ENCODE measurements at places on chromosomes 3 and 15. TPM values are rescaled to one million over a fixed set of nuclear protein-coding genes. Genes with fewer than 3 reads are reported as not detected.

- H3K4me3 ChIP-seq, result no peak overlapping the region
- H3K27ac ChIP-seq, result no peak overlapping the region
- no peaks in the 10 kb centered on the region for H3K36me3 ChIP-seq
- H3K4me1 ChIP-seq, result no peaks in the 10 kb centered on the region
Measured at GRCh38 chr15:80234883-80235282, 17.1 kb downstream of the CTXND1 start.

DNA sequence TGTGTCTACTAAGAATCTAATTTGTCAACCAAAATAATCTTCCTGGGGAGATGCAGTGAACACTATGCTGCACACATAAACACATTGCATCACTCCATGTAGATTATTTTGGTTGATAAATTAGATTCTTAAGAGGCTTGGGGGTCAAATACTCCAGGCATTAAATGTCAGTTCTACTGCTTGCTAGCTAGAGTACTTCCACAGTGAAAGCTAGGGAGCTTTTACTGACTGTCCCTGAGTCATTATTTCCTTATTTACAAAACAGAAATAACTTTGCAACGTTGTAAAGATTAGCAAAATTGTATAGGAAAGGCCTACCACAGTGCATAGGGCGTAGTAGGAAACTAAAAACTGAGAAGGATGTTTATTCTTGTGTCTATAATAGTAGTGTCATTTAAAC, 12.9 kb upstream of the TMC3 start:
- H3K27me3 ChIP-seq, result no peaks in the 10 kb centered on the region
- H3K4me3 ChIP-seq, result no peak overlapping the region
- no peaks in the 10 kb centered on the region for H3K36me3 ChIP-seq
- peak overlapping the region; percentile 47 for H3K27ac ChIP-seq
- no peak for DNase-seq

DNA sequence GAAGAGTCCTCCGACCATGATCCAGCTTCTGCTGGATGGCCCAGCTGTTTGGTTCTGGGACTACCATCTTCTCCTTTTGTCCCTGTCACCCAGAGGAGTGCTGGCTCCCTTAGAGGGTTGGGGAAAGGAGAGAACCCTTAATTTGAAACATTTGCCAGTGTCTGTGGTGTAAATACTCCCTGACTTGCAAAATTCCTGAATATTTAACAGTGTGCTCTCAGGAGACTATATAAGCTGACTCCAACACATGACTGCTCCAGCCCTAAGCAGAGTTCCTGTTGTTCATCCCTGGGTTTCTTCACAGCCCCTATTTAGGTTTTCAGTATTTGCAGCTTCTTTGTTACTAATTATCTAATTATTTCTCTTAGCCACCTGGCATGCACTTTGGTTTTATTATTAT, 133.1 kb downstream of the CPNE4 start:
- no peak for DNase-seq
- no peaks in the 10 kb centered on the region for H3K27me3 ChIP-seq
- no peaks in the 10 kb centered on the region for H3K36me3 ChIP-seq
- H3K4me1 ChIP-seq, result no peaks in the 10 kb centered on the region
- no peak overlapping the region for H3K4me3 ChIP-seq

DNA sequence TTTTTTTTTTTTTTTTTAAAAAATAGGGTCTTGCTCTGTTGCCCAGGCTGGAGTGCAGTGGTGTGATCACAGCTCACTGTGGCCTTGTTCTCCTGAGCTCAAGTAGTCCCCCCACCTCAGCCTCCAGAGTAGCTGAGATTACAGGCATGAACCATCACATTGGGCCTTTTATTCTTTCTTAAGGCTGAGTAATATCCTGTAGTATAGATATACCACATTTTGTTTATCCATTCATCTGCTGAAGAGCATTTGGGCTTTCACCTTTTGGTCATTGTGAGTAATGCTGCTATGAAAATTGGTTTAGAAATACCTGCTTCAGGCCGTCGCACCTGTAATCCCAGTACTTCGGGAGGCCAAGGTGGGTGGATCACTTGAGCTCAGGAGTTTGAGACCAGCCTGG, 42.6 kb downstream of the PAQR5 start:
- H3K27me3 ChIP-seq, result no peaks in the 10 kb centered on the region
- DNase-seq, result no peak
- H3K4me3 ChIP-seq, result no peak overlapping the region
- no peak overlapping the region for H3K27ac ChIP-seq

GRCh38 chr3:69110941-69111546, 11.4 kb downstream of the LMOD3 start:
- H3K4me1 ChIP-seq, result no peaks in the 10 kb centered on the region
- H3K36me3 ChIP-seq, result no peaks in the 10 kb centered on the region
- no peaks in the 10 kb centered on the region for H3K27me3 ChIP-seq

DNA sequence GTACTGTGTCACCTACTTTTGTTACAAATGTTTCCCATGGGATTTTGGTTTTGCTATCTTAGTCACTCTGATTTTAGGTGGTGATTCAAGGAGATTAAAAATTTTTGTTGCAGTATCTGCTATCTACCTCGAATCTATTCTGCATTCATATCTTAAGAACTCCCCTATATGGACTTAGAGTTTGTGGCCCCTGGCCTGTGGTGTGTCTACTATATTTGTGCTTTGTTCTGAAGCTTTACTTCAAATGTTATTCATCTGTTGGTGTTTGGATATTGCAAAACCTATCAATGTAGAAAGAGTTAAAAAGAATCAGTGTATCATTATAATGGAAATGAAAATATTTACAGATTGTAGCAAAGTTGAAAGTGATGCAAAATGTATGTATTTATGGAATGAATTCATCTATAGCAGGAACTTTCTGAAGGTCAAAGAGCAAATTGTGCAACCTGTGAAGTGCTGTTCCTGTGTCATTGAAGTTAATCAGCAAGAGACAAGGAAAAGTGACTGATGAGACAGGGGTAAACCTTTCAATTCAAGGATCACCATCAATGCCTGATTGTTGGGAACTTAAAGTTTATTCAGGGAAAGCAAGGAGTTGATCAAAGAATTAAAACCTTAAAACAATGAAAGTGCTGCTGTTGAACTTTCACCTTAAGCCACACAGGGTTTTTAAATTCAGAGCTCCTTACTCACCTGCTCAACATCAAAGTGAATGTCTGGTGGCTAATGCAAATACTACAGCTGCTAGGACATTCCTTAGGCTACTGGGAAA, 71.0 kb downstream of the SLMAP start:
- H3K27me3 ChIP-seq, result no peaks in the 10 kb centered on the region
- DNase-seq, result no peak
- no peak overlapping the region for H3K27ac ChIP-seq
- H3K36me3 ChIP-seq, result no peaks in the 10 kb centered on the region
- H3K4me1 ChIP-seq, result peaks cover 16% of the 10 kb centered on the region
- no peak overlapping the region for H3K4me3 ChIP-seq

DNA sequence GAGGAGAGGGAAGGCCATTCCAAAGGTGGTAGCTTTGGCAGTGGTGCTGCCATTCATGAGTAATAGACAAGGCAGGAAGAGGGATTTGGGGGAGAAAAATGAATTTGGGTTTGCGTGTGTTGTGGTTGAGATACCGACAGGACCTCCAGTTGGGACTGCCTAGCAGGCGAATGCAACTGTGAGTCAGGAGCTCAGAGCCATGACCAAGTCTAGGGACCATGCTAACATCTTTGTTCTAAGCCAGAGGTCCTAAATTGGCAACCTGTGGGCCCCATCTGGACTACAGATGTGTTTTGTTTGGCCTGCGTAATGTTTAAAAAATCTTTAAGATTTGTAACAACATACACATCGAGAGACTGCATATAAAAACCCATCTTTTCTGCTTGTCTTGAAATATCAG, 61.6 kb downstream of the SAMMSON start:
- H3K36me3 ChIP-seq, result no peaks in the 10 kb centered on the region
- no peak for DNase-seq
- H3K4me1 ChIP-seq, result no peaks in the 10 kb centered on the region
- H3K27me3 ChIP-seq, result no peaks in the 10 kb centered on the region
- no peak overlapping the region for H3K4me3 ChIP-seq
- no peak overlapping the region for H3K27ac ChIP-seq

DNA sequence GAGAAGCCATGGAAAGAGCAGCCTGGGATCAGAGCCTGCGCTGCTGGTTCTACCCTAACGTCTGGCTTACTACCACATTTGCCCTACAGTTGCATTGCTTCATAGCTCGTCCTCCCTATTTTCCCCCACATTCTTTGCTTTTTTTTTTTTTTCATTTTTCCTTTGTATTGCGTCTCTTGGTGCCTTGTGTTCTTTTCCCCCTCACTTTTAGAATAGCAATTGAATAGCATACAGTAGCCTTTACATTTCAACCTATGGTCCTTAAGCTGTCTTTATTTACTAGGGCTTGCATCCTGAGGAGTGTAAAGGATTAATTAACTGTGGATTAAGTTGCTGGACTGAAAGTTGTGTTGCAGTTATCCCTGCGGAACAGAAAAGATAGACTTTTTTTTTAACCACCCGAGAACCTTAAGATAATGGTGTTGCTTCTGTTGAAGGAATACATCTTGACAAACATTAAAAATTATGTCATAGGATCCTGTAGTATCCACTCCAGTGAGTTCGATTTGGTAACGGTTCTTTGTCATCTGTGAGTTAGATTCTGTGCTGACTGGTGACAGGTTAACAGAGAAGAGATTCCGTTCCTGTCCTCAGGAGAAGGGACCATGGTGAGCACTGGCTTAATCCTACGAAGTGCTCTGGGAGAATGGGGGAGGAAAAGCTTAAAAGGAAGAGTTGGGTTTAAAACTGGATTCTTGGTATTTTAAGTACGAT, 417.4 kb upstream of the NAALADL2 start:
- H3K27me3 ChIP-seq, result no peaks in the 10 kb centered on the region
- no peaks in the 10 kb centered on the region for H3K36me3 ChIP-seq
- H3K4me3 ChIP-seq, result peak overlapping the region; percentile 45
- H3K4me1 ChIP-seq, result peaks cover 4% of the 10 kb centered on the region

GRCh38 chr3:175735866-175736265, 876.7 kb downstream of the NAALADL2 start:
- H3K36me3 ChIP-seq, result no peaks in the 10 kb centered on the region
- DNase-seq, result no peak
- no peak overlapping the region for H3K27ac ChIP-seq

GRCh38 chr3:124648551-124648950, 81.7 kb upstream of the UMPS start:
- H3K27ac ChIP-seq, result no peak overlapping the region
- no peak for DNase-seq
- H3K4me1 ChIP-seq, result no peaks in the 10 kb centered on the region
- no peaks in the 10 kb centered on the region for H3K36me3 ChIP-seq

- DNase-seq, result no peak
- H3K4me3 ChIP-seq, result no peak overlapping the region
- H3K27ac ChIP-seq, result no peak overlapping the region
- H3K36me3 ChIP-seq, result no peaks in the 10 kb centered on the region
- H3K27me3 ChIP-seq, result no peaks in the 10 kb centered on the region
Measured at GRCh38 chr3:35320646-35321407, 318.5 kb upstream of the ARPP21 start.

DNA sequence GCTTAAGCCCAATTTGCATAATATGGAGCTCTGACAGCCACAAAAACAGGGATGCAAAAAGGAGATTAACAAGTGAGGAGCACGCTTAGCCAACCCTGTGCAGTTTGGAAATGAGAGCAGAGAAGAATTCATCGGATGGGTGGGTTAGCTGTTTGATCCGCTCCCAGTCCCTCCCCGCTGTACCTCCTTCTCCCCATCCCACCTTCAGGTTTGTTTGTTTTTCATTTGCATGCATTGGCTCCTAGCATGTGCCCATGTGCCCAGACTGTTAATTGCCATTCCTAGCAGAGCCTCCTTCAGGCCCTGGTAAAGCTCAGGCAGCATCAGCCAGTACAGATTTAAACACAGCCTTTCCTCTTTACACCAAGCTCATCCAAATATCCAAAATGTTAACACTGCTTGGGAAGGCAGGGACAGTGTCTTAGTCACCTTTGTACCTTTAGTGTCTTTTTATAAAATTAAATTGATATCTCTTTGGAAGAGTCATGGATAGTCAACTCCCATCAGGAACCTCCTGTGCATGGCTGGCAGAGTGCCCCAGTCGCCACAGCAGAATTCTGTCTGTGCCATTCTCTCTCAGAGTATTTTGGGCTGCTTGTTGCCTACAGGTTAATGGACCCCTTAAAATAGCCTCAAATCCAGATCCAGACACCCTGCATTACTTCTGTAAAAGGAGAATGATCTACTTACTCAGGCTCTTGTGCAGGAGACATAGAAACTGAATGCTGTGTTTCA, 244.2 kb downstream of the LSAMP start:
- no peaks in the 10 kb centered on the region for H3K36me3 ChIP-seq
- H3K4me1 ChIP-seq, result no peaks in the 10 kb centered on the region
- DNase-seq, result no peak
- no peak overlapping the region for H3K27ac ChIP-seq
- no peaks in the 10 kb centered on the region for H3K27me3 ChIP-seq

GRCh38 chr3:122184591-122184929, 1.1 kb downstream of the CASR start:
- no peaks in the 10 kb centered on the region for H3K36me3 ChIP-seq
- DNase-seq, result no peak
- peak overlapping the region; percentile 40 for H3K4me3 ChIP-seq
- no peak overlapping the region for H3K27ac ChIP-seq
- no peaks in the 10 kb centered on the region for H3K27me3 ChIP-seq
- H3K4me1 ChIP-seq, result peaks cover 35% of the 10 kb centered on the region

DNA sequence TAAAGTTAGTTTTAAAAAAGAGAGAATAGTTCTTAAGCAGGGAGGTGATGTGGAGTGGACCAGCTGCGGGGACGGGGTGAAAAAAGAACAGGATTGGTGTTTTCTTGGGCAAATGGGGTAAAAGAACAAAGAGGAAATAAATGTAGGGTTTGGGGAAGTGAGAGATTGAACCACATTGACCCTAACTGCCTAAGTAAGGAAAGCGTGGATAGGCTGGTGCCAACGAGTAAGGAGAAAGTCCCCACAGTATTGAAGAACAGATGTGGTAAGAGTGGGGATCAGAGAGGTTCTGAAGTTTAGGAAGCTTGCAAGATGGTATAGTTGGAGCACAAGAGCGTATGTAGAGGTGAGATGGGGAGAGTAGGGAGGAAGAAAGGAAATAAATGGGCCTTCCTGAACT, 17.0 kb downstream of the IREB2 start:
- no peak overlapping the region for H3K4me3 ChIP-seq
- no peak overlapping the region for H3K27ac ChIP-seq
- DNase-seq, result no peak

DNA sequence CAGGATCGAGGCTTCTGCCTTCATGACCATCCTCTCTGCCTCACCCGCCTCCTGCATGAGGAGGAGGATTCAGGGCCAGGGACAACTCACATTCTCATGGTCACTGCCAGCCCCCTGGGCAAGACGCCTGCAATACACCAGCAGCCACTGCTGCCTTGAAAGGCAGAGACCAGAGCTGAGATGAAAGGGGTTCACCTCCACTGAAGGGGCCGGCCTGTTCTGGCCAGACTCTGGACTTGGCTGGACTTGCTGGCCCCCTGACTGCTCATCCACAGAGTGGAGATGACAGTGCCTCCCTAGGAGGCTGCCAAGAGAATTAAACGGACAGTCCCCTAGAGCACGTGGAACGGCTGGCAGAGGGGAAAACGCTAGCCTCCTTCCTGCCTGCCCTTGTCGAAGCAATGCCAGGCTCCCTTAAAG, 35.2 kb downstream of the MGLL start:
- no peak overlapping the region for H3K27ac ChIP-seq
- H3K4me1 ChIP-seq, result no peaks in the 10 kb centered on the region
- no peak overlapping the region for H3K4me3 ChIP-seq
- no peaks in the 10 kb centered on the region for H3K27me3 ChIP-seq
- H3K36me3 ChIP-seq, result no peaks in the 10 kb centered on the region

- H3K36me3 ChIP-seq, result no peaks in the 10 kb centered on the region
- H3K27me3 ChIP-seq, result no peaks in the 10 kb centered on the region
- no peaks in the 10 kb centered on the region for H3K4me1 ChIP-seq
- H3K4me3 ChIP-seq, result no peak overlapping the region
- DNase-seq, result no peak
Measured at GRCh38 chr3:142495103-142495502, 47.3 kb upstream of the XRN1 start.

TRH gene
- not detected for total RNA-seq

LDHAL6B gene
- total RNA-seq, result not detected

CISH gene
- total RNA-seq, result 13.5 TPM
